ENCODE measurements at places on chromosomes 5 and 9. TPM values are rescaled to one million over a fixed set of nuclear protein-coding genes. Genes with fewer than 3 reads are reported as not detected.

The EFNA5 gene
- total RNA-seq: 16.7 TPM

The SPINK13 gene
- total RNA-seq: not detected

GRCh38 chr9:123465304-123465703 lies 109.3 kb downstream of the CRB2 start:
- H3K36me3 ChIP-seq: peaks cover 2% of the 10 kb centered on the region
- DNase-seq: no peak
- no peak overlapping the region for H3K4me3 ChIP-seq
- peaks cover 12% of the 10 kb centered on the region for H3K4me1 ChIP-seq
- H3K27me3 ChIP-seq: peaks cover 3% of the 10 kb centered on the region

- H3K4me3 ChIP-seq: no peak overlapping the region
- no peaks in the 10 kb centered on the region for H3K36me3 ChIP-seq
- no peaks in the 10 kb centered on the region for H3K27me3 ChIP-seq
- no peak overlapping the region for H3K27ac ChIP-seq
- DNase-seq: no peak
Observed at GRCh38 chr9:19885608-19886007, 96.8 kb upstream of the SLC24A2 start.

DNA sequence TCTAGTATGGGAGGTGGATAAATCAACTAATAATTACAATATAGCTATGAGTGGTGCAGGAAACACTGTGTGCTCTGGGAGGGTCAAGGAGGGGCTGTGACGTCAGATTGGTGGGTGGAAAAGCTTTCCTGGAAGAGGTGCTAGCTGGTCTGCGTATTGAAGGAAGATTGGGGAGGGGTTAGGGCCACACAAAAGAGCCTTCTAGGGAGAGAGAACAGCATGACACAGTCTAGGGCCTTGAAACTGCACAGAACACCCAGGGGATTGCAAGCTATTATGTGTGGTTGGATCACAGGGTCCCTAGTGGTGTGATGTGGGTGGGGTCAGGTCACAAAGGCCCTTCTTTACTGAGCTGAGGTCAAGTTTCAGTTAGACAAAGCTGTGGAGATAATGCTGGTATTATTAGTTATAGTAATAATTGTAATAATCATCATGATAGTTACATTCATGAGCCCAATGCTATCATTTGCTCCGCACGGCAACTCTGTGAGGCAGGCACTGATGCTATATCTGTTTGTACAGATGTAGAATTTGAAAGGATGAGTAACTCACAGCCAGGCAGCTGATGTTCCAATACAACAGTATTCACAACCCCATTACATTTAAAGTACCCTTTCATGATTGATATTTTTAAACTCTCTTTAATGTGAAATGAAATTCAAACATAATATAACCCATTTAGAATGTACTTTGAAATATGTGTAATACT lies 197.4 kb upstream of the IL12B start:
- H3K4me3 ChIP-seq: no peak overlapping the region
- no peaks in the 10 kb centered on the region for H3K4me1 ChIP-seq
- H3K27me3 ChIP-seq: no peaks in the 10 kb centered on the region
- H3K27ac ChIP-seq: no peak overlapping the region
- H3K36me3 ChIP-seq: no peaks in the 10 kb centered on the region

- no peak overlapping the region for H3K27ac ChIP-seq
- no peak overlapping the region for H3K4me3 ChIP-seq
- H3K36me3 ChIP-seq: peaks cover 4% of the 10 kb centered on the region
- no peak for DNase-seq
Observed at GRCh38 chr5:72302171-72302570, 17.9 kb downstream of the MRPS27 start.

- peaks cover 37% of the 10 kb centered on the region for H3K4me1 ChIP-seq
- no peaks in the 10 kb centered on the region for H3K36me3 ChIP-seq
- peak within 1 kb of the TSS; percentile 85 for H3K4me3 ChIP-seq
- H3K27me3 ChIP-seq: peaks cover 26% of the 10 kb centered on the region
- DNase-seq: peak; percentile 91
- peak within 1 kb of the TSS; percentile 93 for H3K27ac ChIP-seq
Observed at GRCh38 chr9:91949946-91950664, at the start of gene ROR2. ROR2 (minus strand) TSS chr9:91950228.

All from progenitor cell of endocrine pancreas (in vitro differentiated cells).